ENCODE measurements at places on chromosomes 1 and 21.

- no peak for DNase-seq
These were observed 11.2 kb downstream of the CD84 start for GRCh38 chr1:160567858-160568682.

GRCh38 chr1:54808443-54809207 lies 7.5 kb upstream of the TTC22 start:
- DNase-seq: no peak

GRCh38 chr1:89610457-89611011 lies 22.4 kb upstream of the LRRC8C start:
- no peak for DNase-seq

DNA sequence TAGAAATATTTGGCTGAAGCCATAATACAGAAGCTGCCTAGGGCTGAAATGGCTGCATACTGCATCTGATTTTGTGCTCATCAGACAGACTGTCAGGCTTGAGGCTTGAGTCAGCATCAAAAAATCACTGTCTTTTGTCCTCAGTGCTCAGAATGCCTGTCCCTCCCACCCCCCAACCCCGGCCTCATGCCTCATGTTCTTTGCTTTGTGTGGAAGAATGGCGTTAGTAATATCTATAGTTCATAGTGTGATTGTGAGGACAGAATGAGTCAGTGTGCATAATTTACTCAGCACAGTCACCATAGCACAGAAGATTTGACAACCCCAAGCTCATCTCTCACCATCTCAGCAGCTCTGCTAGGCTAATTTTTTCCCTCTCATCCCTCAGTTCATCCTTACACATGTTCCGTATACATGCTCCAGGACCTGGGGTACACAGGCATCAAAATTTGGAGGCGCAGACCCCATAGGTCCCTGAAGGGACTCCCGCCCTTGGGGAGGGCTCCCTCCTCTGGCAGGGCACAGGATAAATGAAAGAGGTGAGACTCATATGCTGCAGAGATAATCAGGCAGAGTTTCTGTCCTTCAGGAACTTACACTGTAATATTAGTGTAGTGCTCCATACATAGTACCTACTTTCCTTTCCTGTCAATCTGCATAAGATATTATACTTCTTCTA lies 159.1 kb upstream of the C8B start:
- no peak for DNase-seq

GRCh38 chr1:154223621-154224020 lies 2.9 kb downstream of the UBAP2L start:
- no peak for DNase-seq

GRCh38 chr1:228902781-228903433 lies 167.6 kb downstream of the RHOU start:
- no peak for DNase-seq

DNA sequence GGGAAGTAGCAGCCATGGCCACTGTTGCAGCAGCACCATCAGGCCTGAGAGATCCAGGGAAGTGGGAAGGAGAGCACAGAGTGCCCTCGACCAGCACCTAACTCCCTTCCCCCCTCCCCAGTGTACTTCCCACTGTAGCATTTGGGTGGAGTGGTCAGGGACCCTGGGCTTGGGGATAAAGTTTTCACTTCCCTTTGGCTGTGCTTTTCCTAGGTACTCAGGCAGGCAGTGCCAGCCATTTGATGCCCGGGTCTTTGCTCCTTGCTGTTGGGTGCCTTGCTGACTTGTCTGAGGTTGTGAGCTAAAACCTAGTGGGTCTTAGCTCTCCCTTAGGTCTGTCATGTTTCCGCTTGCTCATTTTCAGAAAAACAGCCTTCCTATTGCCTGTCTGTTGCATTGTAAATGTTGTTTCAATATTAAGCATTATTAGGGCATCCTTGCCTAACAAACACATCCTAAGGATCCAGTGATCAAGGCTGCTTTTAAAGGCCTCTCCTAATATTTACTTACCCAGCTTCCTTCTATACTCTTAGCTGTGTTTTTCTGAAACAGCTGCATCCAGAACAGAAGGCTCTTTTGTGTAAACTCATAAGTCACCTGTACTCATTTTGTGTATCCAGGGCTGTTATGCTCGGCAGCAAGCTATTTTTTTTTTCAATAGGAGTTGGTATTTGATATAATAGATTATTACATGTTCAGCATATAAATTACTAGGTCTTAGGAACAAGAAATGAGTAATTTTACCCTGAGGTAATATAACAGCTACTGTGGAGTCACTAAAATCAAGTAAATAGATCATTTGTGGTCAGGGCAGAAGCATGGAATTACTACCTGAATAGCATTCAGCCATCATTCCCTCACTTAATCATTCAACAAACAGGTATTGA lies 418.6 kb upstream of the PROX1 start:
- DNase-seq: no peak

DNA sequence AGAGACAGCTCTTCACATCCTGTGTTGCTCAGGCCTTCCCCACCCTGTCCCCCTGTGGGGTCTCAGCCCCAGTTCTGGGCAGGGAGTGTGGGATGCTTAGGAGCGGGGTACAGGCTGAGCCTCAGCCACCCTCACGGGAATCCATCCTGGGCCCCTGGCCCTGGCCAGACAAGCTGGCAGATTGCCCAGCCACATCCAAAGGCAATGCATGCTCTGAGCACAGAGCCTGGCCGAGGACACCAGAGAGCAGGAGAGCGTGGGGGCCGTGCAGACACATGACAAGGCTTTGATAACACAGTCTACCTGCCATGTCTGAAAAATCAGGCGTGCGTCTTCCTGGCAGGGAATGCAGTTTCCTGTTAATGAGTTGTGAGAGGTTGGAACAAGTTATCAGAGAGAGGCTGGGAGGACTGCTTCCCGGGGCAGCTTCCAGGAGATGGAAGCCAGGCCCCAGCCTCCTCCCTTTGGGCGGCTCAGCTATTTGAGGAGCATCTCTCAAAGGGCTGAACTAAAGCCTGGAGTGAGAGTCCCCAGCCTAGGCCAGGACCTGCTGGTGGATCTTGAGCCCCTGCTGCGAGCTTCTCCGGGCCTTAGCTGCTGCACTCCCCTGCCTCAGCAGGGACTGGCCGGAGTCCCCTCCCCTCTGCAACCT lies 72.2 kb upstream of the SELENON start:
- DNase-seq: no peak

DNA sequence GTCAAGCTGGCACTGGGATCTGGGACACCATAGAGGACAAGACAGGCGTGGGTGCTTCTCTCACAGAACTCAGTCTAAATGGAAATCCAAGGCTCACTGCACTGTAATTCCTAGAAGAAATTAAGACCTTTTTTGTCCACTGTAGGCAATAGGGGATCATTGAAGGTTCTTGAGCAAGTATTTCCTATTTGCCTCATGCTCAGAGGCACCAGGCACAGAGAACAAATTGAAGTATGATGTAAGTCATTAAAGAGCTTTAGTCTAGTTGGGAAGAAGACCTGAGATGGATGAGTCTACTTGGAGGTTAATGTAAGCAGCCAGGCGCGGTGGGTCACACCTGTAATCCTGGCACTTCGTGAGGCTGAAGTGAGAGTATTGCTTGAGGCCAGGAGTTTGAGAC lies 34.6 kb downstream of the EIF2D start:
- no peak for DNase-seq

DNA sequence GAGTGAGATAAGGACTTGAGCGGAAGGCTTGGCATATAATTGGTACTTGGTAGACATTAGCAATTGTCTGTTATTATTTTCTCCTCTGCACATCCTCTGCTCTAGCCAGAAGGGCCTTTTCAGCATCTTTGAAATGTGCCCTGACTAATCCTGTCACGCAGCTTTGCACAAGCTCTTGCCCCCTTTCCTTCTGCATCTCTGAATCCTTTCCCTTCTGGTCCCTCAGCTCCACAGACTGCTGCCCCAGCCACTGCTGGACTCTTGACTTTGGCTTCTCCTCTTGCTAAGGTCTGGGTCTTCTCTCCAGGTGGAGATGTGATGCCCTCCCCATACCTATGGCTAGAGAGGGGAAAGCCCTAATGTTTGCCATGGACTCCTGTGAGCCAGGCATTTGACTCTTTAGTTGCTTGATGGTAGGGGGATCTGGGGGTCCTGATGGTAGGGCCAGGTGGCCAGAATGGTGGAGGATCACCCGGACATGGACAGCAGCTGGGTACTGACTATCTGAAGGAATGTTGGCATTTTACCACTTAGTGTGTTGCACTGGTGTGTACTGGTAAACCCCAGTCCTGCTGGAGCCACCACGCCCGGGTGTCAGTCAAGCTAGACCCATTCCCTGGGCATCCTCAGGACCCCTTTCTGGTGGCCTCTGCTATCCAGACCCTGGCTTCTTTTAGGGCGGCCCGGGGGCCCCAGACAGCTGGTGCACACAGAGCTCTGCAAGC lies 4.4 kb downstream of the HPCA start:
- no peak for DNase-seq

DNA sequence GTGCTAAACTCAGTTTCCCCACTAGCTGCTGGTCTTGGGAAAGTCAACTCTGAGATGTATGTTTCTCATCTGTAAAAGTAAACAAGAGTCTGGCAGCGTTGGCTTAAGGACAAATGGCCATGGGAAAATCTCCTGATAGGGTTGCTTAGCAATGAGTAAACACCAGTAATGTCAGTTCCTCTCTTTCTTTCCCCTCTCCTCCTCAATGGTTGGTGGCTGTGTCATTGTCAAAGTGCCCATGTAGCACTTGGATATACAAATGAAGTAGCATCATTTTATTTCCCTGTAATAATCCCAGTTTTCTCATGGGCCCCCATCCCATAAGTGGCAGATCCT lies 2.2 kb upstream of the FYB2 start:
- DNase-seq: no peak

GRCh38 chr1:233656032-233656635 lies 42.2 kb downstream of the KCNK1 start:
- no peak for DNase-seq

- DNase-seq: no peak
These were observed 206.6 kb downstream of the HLX start for GRCh38 chr1:221085701-221086375.

GRCh38 chr1:26677306-26678115 lies 18.3 kb upstream of the ARID1A start:
- DNase-seq: peak; percentile 85

DNA sequence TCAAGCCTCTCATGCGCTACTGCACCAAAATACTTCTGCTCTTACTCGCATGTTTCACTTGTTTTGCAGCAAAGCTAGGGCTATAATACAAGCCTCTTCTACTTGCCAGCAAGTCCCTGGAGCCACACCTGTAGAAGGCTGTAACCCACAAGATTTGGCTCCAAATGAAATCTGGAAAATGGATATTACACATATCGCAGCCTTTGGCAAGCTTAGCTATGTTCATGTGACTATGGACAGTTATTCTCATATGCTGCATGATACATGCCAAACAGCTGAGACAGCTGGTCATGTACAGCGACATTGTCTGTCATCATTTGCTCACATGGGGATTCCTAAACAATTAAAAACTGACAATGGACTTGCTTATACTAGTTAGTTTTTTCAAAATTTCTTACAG lies 270.3 kb downstream of the COL11A1 start:
- no peak for DNase-seq

- no peak for DNase-seq
These were observed 18.9 kb upstream of the MCOLN2 start for GRCh38 chr1:85015826-85016225.

DNA sequence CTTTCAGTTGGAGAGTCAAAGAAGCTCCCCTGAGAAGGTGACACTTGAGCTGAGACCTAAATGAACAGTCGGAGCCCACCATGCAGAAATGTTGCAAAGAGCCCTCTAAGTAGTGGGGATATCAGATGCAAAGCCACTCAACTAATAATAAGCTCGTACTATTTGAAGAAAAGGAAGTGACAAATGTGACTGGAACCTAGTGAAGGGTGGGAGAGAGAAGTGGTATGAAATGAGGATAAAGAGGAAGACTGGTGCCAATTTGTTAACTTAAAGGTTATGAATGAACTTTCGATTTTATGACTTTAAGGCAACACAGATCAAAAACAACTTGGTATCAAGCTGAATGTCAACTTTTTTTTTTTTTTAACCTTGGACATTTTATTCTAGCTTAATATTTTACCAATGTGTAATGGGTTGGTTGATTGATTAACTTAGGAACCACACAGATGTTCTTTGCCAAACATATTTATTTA lies 14.7 kb downstream of the LYPLAL1 start:
- DNase-seq: no peak

DNA sequence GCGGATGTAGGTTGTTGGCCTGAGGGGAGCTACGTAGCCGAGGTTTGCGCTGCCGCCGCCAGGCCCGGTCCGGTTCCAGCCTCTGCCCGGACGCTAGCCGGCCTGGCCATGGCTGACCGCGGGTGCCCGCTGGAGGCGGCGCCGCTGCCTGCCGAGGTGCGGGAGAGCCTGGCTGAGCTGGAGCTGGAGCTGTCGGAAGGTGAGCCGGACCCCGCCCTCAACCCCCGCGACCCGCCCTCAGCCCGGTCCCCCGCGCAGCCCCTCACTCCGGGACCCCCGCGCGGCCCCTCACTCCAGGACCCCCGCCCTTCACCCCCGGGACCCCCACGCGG lies 299 bp downstream of the DIP2A start:
- DNase-seq: no peak

- no peak for DNase-seq
These were observed 45.1 kb downstream of the TRPM2 start for GRCh38 chr21:44398499-44398898.

DNA sequence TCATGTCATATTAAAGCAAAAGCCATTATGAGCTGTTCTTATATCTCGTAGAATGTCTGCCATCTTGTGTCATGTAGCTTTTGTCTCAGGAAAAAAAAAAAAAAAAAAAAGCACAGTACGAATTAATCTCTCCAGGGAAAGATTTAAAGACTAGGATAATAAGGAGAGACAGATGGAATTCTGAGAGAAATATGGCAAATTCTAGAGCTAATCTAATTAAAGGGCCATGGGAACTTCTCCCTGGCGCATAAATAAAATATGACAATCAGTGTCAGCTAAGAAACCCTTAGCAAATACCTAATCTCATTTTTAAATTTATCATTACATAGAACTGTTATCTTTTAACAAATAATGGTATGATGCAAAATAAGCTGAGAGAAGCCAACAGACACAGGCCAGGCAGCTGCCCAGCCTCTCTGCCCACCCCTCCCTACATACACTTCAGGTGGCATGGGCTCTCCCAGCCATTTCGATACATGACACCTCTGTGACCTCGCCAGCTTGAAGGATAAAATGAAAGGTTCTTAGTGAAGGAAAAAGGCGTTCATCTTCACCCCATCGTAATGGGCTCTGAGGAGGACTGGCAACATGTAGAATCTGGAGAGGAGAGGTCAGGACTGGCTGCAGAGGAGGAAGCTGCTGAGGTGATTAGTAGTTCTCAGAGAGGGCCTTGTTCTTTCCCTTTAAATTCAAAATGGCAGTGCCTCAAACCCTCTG lies 39.8 kb downstream of the DISC1 start:
- no peak for DNase-seq

GRCh38 chr1:3068564-3069431 lies at the start of gene PRDM16:
TSS of gene PRDM16 (plus strand) at chr1:3069203. CDS start at chr1:3069260, 57 bp downstream.
- peak; percentile 69 for DNase-seq

- DNase-seq: no peak
These were observed 45.3 kb upstream of the TNR start for GRCh38 chr1:175788586-175789252.

- no peak for DNase-seq
These were observed 26.5 kb upstream of the AVPR1B start for GRCh38 chr1:206143537-206144172.

- no peak for DNase-seq
These were observed 147.1 kb upstream of the GRIK3 start for GRCh38 chr1:37181425-37181824.

GRCh38 chr1:27409669-27410068 lies 17.2 kb downstream of the GPR3 start:
- no peak for DNase-seq

- peak; percentile 38 for DNase-seq
These were observed 594 bp downstream of the LUZP1 start for GRCh38 chr1:23168079-23168444.
